Stimulated activated CD4-positive, alpha-beta T cell treated with anti-CD3 and anti-CD28 coated beads, Interleukin-1b, Interleukin-23, amount 100 ng/mL, for 1 hour (primary cell): ENCODE measurements at places on chromosomes 3 and 15.

DNA sequence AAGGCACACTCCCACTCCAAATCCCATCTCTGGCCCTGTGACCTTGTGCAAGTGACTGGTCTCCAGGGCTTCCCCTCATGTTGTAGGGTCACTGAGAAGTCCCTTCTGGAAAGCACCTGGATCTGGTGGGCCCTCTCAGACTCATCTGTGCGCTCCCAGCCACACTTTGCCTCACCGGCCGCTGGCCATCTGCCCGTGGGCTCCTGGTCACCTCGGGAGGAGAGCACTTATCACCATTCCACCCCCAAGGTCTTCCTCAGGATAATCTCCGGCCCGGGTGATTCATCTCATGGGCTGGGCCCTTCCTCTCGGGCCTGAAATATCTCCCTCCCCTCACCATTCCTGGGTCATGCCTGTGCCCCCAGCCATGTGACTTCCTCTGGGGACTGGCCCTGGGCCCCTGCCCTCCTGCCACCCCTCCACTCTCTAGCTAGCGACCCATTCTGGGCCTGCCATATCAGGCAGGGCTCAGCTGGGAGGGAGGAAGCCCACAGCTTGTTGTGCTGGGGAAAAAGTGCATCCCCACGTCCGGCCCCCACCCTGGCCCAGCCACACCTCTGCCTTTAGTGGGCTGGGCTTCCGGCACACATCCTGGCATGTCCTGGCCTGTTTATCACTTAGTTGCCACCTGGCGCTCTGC, 10.6 kb upstream of the WNT7A start:
- DNase-seq: no peak

GRCh38 chr15:74131628-74132413, 1.4 kb downstream of the ISLR2 start:
- DNase-seq: no peak

- no peak for DNase-seq
These were observed 656 bp downstream of the SLMAP start for GRCh38 chr3:57756528-57757401.

DNA sequence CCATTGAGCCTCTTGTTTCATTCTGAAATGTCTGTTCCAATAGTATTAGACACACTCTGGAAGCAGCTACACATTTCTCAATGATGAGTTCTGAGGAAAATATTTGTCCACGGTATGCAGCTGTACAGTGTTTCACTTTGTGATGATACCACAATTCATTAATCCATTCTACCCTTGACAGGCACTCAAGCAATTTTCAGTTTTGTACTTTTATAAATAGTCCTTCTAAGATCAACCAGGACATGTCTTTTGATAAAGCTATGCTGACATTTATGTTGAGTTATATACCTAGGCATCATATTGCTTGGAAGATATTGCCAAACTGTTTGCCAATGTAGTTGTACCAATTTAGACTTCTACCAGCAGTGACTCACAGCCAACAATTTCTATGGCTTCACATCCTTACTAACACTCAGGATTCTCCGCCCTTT, 165.1 kb upstream of the COL8A1 start:
- DNase-seq: no peak

- no peak for DNase-seq
These were observed 13.3 kb downstream of the SYN2 start for GRCh38 chr3:12017516-12017915.

DNA sequence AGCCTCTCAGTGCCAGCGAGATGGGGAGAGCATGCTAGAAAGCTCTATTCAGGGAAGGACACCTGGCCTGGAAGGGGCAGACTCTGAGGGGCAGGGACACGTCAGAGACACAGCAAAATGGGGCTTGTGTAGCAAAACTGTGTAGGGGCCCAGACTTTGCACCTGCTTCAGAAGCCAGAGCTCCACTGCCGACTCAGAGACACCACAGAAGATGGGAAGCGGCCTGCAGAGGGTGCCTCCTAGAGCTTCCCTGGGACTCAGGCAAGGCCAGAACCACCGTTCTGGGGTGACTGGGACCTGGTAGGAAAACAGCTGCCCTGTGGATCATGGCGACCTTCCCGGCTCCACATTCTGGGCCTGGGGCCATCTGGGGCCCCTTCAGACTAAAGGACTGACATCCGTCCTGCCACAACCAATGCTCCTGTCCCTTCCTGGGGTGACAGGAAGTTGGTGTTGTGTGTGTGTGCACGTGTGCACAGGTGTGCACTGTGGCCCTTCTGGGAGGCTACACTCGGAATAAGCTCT, 17.4 kb upstream of the TKT start:
- no peak for DNase-seq

- no peak for DNase-seq
These were observed 94.3 kb upstream of the ARPP21 start for GRCh38 chr3:35544976-35545375.

DNA sequence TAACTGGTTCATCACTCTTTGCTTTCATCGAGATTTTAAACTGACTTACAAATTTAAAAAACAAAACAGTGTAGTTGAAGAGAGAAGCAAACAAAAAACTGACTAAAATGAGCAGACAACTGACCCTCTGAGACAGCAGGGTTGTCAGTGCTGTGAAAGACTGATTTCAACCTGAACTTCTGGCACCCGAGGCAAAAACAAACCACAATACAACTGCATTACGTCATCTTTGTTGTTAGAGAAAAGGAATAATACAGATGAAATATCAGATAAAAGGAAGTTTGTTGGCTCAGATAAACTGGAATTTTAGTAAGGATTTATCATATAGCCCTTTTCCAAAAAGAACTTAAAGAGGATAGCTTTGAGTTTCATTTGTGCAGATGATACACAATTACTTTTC, 51.1 kb downstream of the PARP15 start:
- DNase-seq: no peak

DNA sequence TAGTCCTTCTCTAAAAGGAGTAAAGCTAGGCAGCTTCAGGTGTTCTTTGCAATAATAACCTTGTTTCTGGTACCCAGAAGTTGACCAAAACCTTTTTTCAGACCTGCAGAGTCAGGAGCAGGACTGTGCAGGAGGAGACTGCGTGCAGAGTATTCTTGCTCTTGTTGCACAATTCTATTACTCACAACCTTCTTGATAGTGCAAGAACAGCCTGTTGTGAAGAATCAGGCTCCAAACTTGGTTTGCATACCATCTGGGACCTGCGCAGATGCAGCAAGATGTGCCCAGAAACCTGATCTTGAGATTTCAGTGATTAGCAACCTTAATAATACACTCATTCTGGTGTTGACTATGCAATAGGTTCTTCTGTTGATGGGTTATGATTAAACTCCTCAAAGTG, 111.9 kb downstream of the ATG7 start:
- no peak for DNase-seq

DNA sequence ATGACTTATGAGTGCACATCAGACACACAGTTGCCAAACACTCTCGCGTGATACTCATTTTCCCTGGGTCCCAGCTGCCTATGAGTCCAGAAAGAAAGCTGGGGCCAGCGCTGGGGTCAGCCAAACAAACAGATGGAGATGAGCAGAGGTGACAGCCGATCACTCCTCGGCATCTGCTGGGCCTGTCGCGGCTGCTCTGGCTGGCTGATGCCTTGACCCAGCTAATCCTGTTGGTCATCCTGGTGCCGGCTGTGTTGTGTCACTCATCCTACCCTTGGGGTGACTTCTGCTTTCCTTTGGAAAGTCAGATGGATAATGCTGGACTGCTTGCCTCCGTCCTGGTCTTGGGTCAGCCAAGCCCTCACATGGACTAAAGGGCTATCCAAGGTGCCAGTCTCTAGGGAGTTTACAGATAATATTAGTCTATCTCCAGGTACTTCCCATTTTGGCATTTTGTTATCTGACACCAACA, 105.3 kb upstream of the PDZRN3 start:
- DNase-seq: no peak

- no peak for DNase-seq
These were observed 220.0 kb downstream of the ABHD5 start for GRCh38 chr3:43910750-43911149.

DNA sequence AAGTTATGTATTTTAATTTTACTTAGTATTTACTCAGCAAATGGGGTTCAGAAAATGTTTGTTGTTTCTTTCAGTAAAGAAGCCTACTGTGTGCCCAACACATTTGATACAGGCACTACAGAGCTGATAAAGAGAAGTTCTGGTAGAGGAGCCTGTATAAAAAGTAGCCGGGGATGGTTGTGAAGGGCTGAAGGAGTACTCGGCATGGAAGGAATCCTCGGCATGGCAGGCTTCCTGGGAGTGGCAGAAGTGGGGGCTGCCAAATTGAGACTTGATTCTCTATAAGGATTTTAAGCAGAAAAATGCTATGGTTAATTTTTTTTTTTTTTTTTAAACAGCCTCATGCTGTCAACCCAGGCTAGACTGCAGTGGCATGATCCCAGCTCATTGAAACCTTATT, 9.3 kb downstream of the ARL13B start:
- no peak for DNase-seq

- DNase-seq: no peak
These were observed 30.0 kb upstream of the SLC2A2 start for GRCh38 chr3:171056528-171056927.

DNA sequence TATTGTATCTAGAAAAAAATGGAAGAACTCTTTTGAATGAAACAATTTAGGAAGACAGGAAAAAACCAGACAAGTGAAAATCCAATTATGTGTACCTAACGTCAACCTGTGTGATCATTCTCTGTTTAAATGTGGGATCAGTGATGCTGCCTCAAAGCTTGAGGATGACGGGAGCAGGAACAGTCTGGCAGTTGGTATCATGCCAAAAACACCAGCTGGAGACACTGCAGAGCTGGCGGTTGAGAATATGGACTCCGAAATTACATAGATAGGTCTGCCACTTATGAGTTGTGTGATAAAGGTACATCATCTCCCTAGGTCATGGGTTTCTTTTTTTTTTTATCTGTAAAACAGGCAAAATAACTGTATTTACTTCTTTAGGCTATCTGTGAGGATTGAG, 480.5 kb downstream of the CNTN4 start:
- DNase-seq: no peak

GRCh38 chr3:102141096-102141927, 292.0 kb downstream of the NFKBIZ start:
- no peak for DNase-seq
